Activated effector memory CD4-positive, alpha-beta T cell treated with anti-CD3 and anti-CD28 coated beads, Interleukin-2, amount 50 U/mL, for 16 hours (primary cell): ENCODE measurements at places on chromosomes 12 and 14.

- DNase-seq, result no peak
Observed at GRCh38 chr12:51692016-51692415, 101.0 kb downstream of the SCN8A start.

DNA sequence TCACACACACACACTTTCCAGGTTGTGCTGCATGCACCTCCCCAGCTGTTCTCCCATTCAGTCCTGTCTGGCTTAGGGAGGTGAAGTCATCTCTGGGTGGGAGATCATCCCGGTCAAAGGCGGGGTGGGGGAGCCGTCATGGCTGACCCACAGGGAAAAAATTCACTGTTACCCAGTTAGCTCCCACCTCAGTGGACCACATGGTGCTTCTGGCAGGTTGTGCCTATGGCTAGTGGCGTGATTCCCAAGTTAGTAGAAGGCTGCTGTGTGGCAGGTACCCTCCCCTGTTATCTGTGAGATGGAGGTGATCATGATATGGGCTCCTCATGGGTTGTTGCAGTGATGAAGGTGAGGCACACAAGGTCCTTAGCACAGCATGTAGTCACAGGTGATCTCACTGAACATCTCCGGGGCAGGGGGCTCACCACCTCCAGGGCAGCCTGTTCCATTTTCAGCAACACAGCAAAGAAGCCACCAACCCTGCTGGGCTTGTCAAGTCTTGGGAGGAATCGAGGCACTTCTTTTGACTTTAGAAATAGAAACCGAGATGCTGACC is 154.9 kb upstream of the CCND2 start:
- DNase-seq, result no peak

GRCh38 chr12:6996040-6996441 is 22.2 kb downstream of the LPCAT3 start:
- no peak for DNase-seq

DNA sequence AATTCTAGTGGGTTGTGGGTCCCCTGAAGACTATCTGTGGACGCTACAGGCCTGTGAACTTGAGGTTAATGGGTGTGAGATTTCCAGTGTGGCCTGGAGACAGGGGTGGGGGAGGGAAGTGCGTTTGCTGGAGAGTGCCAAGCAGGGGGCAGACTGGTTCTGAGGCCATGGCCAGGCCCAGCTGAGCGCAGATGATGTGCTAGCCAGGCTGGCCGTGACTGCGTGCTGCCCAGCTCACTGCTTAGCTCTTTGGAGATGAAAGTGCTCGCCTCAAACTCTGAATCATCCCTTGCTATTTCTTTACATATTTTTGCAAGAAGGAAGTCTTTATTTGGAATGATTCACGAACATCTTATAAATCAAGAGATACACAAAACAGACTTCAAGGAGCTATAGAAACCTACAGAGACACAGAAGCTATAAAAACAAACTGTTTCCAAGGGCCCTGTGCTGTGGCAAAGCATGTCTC is 75.2 kb upstream of the PLEKHG3 start:
- DNase-seq, result no peak

GRCh38 chr12:47754881-47755280 is 3.8 kb downstream of the RAPGEF3 start:
- no peak for DNase-seq
